ENCODE measurements at places on chromosomes 6 and 20.

- DNase-seq, result no peak
These were observed 242.9 kb downstream of the CDH4 start for GRCh38 chr20:61494763-61495575.

GRCh38 chr20:3696200-3696599, 14.4 kb upstream of the ADAM33 start:
- DNase-seq, result no peak

DNA sequence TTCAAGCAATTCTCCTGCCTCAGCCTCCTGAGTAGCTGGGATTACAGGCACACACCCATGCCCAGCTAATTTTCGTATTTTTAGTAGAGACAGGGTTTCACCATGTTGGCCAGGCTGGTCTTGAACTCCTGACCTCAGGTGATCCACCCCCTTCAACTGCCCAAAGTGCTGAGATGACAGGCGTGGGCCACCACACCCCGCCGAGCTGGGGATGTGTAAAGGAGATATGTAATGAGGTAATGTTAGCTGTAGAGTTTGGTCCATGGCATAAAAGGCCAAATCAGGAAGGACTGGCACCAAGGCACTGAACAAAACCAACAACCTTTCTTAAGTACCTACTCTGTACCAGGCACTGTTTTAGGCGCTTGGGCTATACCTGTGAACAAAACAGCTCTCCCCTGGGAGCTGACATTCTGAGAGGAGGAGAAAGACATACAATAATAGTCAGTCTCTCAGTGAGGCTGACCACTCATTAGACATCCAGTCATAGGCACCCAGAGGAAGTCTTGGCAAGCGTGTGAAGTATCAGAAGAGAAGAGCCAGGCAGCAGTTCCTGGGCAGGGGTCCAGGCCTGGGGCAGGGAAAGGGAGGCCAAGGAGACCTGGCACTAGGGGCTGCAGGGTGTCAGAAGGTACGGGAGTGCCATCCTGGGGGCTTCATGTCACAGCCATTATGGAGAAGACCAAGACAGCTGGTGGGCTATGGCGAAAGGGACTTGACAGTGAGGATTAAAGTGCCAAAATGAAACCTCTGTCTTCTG, 164.8 kb upstream of the DTNBP1 start:
- no peak for DNase-seq

GRCh38 chr6:4727217-4727616, 49.0 kb upstream of the CDYL start:
- DNase-seq, result no peak

DNA sequence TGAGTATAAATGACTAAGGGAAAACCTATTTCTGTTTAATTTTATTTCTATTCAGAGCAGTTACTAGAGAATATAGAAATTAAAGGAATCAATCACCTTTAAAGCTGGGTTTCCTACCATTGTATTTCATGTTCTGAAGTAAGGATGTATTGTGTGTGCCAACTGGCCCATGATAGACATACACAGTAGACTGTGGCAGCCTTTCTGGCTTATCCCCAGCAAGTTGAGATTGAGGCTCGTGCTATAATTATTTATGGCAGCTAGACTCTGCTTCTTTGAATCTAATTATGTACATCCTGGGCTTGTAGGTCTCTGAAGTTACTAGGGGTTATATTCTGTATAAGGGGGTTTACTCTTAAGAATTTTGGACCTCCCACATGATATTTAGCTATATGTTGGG, 44.4 kb downstream of the ZNF292 start:
- no peak for DNase-seq

DNA sequence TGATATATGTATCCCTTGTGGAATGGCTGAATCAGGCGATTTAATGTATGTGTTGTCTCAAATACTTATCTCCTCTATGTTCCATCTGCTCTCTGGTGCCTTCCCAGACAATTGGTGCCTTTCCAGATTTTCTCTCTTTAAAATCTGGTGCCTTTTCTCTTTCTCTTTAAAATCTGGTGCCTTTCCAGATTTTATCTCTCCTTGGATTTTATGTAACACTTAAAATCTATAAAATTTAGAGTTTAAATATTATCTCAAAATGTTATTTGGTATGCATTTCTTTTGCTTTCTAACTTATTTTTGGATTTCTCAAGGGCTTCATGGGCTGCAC, 116.3 kb downstream of the KIF13A start:
- DNase-seq, result no peak

- no peak for DNase-seq
These were observed 537.4 kb upstream of the CHD6 start for GRCh38 chr20:42155586-42155985.

GRCh38 chr6:2285510-2285909, 40.1 kb upstream of the GMDS start:
- no peak for DNase-seq
